Fibroblast of pulmonary artery (primary cell): ENCODE measurements at places on chromosomes 2 and 18.
A peak's percentile ranks its signal among the peaks of the same experiment; 100 is the strongest.

GRCh38 chr2:230691005-230691647 lies 21.5 kb upstream of the CAB39 start:
- DNase-seq = peak; percentile 55

DNA sequence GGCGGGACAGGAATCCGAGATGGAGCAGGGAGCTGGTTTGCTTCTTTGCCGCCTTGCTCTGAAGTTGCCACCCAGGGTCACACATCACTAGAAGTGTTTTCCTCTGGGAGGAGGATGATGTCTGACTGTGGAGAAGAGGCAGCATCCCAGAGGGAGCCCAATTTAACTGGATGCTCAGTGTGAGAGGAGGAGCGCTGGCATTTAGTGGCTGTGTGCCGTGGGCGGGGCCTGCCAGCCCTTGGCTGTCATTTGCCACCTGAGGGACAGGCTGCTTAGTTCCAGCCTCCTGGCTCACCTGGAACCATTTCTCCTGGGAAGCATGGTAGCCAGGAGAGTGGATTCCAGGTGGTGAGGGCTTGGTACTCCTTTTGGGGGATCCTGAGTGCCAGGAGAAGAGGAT lies 9.6 kb downstream of the B3GNT2 start:
- DNase-seq = no peak

- DNase-seq = no peak
Observed at GRCh38 chr2:26270373-26270772, 25.6 kb downstream of the HADHB start.

GRCh38 chr2:165293440-165294420 lies 54.5 kb downstream of the SCN2A start:
- peak; percentile 92 for DNase-seq

GRCh38 chr2:120964819-120965218 lies 229.2 kb downstream of the GLI2 start:
- DNase-seq = no peak

GRCh38 chr18:13264091-13265007 lies 45.8 kb downstream of the LDLRAD4 start:
- no peak for DNase-seq

DNA sequence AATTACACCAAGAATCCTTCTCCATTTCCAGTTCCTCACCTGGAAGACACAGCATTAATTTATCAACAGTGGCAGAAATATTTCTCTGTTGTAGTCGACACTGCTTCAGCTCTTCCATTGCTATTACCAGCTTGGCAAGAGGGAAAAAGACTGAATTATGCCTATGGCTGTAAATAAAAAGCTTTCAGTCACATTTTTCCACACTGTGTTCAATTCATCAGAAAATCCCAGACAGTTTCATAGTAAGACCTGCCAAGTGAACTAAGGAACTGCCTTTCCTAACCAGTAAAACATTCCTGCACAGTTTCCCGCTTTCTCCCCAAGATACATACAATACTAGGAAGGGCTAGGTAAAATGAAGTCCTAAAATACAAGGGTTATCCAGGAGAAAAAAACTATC lies 94.7 kb downstream of the EXOC6B start:
- DNase-seq = no peak

GRCh38 chr2:164922134-164922533 lies 33.2 kb downstream of the SLC38A11 start:
- no peak for DNase-seq

GRCh38 chr2:174445248-174445647 lies 41.6 kb downstream of the GPR155 start:
- peak; percentile 41 for DNase-seq
